ENCODE measurements at places on chromosomes 5 and 9.

DNA sequence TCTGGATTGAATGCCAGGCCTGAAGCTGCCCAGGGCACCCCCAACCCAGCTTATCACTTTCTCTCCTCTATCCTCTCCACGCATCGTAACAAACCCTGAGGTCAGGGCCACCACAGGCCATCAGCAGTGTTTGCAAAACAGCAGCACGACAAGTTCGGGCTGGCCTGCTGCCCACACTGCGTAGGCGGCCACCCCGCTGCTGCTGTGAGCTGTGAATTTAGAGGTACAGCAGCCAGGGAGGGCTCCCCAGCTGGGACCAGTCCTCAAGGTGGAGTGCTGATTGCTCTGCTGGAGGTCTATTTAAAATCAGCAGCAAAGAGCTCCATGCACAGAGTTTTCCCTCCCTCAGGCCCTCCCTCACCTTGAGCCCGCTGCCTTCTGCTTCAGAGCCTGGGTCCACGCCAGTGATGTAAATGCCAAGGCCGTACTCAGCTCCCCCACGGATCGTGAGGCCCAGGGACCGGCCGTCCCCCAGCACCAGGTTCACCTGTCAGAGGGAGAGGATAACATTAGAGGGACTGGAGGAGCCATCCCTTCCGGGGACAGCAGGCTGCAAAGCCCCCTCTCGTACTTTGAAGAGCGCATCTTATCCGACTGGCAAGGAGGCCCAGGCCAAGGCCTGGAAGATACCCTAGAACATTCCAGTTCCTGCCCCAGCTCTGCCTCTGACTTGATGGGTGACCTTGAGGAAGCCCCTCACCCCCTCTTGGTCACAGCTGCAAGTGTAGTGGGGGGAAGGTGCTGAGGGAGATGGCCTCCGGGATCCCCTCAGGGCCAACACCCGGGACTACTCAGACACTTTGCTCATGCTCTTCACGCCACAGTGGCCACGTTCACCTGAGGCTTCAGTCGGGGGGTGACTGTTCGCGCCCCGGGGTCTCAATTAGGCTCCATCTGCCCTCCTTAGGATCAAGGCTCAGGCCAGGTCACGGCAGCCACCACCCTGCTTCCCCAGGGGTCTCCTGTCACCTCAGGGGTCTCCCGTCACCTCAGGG, 39.1 kb downstream of the WHRN start:
- no peak for DNase-seq

GRCh38 chr9:89606049-89606623, 1.3 kb downstream of the GADD45G start:
- peak; percentile 29 for DNase-seq

- no peak for DNase-seq
Measured at GRCh38 chr9:76562511-76562911, 103.5 kb downstream of the GCNT1 start.

GRCh38 chr9:69168709-69169217, 5.3 kb upstream of the TJP2 start:
- DNase-seq: peak; percentile 16

GRCh38 chr9:112069318-112070169, 105.6 kb downstream of the SUSD1 start:
- no peak for DNase-seq

DNA sequence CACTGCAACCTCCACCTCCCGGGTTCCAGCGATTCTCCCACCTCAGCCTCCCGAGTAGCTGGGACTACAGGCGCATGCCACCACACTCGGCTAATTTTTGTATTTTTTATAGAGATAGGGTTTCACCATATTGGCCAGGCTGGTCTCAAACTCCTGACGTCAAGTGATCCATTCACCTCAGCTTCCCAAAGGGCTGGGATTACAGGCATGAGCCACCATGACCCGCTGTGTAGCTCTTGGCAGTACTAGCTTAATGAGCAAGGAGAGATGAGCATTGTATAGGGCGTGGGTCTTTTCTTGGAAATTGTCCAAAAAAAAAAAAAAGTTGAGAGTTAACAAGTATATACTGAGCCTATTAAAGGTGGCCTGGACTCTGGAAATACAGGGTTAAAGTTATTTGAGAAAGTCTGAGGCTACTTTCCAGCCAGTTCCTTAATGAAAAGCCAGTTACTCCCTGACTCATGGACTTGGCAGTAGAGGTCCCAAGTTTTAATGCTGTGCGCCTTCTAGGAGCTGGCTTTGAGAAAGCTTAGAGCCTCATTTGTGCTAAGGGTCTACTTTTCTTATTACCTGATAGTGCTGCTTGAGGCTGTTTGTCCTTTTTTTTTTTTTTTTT, 4.2 kb upstream of the FGF18 start:
- no peak for DNase-seq

DNA sequence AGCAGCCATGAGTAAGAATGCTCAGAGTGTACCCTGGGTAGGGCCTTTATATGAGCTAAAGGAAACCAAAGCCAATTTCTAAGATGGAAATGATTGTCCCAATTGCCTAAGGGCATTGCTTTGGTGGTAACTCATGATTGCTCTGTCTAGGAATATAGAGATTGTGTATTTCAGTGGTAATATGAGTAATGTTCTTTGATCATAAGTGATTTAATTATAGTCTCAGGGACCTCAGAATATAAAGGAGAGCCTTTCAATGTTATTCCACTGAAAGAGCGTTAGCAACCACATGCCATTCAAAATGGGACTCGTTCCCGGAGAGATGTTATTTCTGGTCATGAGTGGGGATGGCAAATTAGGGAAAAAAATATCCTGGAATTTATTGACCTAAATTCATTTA, 340.5 kb downstream of the ARHGEF28 start:
- DNase-seq: no peak

- no peak for DNase-seq
Measured at GRCh38 chr5:147935032-147935431, 28.7 kb upstream of the C5orf46 start.

- DNase-seq: no peak
Measured at GRCh38 chr9:136787690-136788400, 3.3 kb upstream of the TMEM141 start.

DNA sequence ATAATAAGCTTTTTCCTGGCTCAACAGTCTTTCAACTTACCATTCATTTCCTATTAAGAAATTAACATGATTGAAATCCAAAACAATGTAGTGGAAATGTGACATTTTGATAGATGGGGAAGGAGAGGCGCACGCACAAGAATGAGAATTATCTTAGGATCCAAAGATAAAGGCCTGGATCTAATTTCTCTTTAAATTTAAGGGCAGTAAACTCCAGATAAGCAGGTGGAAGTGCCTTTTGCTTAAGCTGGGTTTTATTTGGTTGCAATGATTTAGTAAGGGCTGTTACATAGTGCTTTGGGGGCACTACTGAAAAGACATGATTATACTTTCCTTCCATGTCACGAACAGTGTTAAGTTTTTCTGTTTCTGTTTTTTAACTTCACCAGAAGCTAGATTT, 17.3 kb downstream of the EQTN start:
- no peak for DNase-seq

GRCh38 chr5:54311176-54311677, 854 bp upstream of the ARL15 start:
- no peak for DNase-seq

DNA sequence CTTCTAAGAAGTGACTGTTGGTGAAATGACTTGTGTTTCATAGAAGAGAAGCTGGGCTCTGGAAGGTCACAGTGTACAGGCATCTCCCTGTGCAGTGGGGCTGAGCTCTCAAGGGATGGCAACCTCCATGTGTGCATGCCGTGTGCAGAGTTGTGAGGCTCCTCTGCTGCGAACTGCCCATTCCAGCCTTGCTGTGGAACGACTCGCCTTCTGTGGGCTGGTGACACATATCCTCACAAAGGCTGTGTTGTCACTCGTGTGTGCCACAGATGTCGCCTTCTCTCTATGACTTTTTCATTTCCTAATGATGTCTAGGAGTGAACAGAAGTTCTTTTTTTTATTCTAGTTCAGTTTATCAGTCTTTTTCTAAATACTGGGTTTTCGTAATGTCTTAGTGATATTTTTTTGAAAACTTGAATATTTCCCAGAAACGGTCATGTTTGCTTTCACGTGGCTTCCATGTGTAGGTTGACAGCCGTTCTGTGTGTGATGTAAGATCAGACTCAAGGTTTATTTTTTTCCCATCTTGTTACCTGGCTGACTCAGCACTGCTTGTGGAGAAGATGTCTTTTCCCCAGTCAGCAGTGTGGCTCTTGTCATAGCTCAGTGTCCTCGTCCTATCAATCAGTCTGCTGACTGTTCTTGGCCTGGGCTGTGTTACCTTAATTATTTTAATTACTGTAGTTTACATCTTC, 57.3 kb upstream of the CACNA1B start:
- no peak for DNase-seq

DNA sequence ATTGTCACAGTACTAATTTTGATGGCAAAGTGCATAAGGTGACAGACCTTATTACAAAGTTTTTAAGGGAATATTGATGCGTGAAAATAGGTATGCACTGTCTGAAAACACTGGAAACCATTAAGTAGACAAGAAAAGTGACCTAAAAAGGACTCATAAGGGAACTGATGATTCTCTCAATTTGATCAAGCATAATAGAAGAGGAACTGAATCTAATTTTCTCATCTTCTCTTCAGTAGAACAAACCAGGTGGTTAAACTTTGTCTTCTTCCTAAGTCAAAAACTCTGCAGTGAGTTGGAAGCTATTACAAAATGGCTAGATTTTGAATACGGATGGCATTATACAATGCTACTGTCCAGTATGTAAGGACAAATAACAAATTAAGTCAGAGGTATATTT, 53.4 kb downstream of the RNF145 start:
- DNase-seq: no peak

- no peak for DNase-seq
Measured at GRCh38 chr9:94805051-94805489, 78.6 kb downstream of the AOPEP start.

- DNase-seq: no peak
Measured at GRCh38 chr9:27534658-27535209, 5.1 kb upstream of the MOB3B start.

DNA sequence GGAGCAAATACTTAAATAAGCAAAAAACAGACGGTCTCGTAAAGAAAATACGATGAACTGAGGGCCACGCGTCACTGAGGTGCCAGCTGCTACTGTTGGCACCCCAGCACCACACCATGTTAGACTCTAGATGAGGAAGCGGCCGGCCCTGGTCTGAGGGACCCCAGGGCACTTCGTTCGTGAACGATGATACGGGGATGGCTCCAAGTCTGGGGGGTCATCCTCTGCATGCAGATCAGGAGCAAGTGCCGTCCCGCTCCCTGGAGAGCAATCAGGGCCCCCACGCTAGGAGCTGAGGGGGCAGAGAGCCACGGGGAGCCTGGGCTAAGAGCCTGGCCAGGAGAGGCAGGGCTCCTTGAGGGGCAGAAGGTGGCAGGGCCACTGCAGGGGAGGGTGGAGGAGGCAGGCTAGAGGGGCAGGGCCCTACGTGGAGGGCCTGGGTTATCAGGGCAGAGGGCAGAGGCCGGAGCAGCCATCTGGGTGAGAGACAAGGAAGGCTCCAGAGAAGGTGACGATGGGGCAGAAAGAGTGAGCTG, 24.1 kb downstream of the SARDH start:
- no peak for DNase-seq

- DNase-seq: no peak
Measured at GRCh38 chr5:149930043-149930748, 14.4 kb downstream of the PDE6A start.

GRCh38 chr9:120712539-120713031, 1.7 kb downstream of the MEGF9 start:
- DNase-seq: no peak

GRCh38 chr5:138925090-138925635, 50.0 kb upstream of the LRRTM2 start:
- no peak for DNase-seq

DNA sequence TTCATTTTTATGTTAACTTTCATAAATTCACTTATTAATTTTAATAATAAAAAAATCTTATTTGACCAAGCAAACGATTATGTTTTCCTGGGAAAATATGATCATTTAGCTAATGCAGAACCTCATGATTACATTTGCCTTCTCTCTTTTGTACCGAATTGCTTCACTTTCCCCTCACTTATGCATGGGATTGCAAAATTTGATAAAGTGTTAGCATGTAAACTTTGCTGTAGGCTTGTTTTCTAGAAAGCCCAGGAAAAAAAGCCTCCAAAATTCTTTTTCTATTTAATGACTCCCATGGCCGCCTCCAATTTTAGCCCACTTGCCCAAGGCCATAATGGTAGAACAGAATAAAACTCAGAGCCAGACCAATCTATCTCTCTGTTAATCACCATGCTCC, 82.8 kb upstream of the FBXL7 start:
- no peak for DNase-seq

GRCh38 chr9:68749579-68750159, 44.6 kb downstream of the PIP5K1B start:
- no peak for DNase-seq

DNA sequence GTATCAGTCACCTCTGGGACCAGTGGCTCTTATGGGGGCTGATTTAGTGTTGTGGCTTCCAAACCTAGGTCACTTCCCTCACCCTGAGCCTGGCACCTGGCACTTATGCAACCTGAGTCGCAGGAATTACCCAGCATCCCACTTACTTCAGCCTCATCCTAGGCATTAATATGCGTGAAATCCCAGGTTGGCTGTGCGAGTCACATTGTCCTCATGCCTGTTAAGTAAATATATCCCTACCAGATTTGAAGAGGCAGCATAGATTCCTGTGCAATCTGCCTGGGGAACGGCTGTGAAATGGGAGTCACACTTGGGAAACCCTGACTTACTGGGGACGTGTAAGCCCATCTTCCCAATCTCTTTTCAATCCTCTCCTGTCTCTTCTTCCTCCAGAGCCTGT, 42.7 kb upstream of the AKNA start:
- DNase-seq: no peak

- no peak for DNase-seq
Measured at GRCh38 chr5:148619484-148619883, 34.8 kb downstream of the HTR4 start.

- DNase-seq: no peak
Measured at GRCh38 chr9:14687042-14687719, 6.1 kb downstream of the ZDHHC21 start.

GRCh38 chr9:134374301-134375010, 48.2 kb downstream of the RXRA start:
- DNase-seq: no peak

DNA sequence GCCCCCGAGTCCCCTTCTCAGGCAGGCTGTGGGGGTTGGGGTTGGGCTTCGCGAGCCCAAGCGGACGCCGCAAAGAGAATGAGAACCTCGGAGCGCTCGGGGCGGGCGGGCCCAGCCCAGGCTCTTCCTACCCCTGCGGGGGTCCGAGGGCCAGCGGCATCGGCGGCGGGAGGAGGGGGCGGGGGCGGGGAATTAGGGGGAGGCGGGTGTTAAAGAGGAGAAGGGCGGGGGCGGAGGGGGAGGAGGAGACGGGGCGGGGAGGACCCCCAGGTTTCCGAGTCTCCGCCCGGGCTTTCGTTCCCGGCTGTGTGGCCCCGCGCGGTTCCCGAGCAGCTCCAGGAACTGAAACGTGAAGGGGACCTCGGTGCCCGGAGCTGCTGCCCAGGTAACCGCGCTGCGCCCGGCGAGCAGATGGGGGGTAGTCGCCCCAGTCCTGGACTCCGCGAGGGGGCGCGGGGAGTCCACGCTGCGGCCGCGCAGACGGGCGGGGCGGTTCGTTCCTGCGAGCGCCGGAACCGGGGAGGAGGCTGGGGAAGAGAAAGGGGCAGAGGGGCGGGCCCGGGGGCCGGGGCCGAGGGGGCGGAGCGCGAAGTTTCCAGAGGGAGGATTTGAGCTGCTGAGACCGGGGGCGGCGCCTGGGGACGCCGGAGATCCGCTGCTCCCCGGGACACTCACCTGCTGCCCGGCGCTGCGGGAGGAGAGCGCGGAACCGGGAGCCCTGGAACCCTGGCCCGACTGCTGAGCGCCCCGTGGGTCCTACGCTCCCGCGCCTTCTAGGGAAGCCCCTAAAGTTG, 38.4 kb upstream of the PLEKHG4B start:
- no peak for DNase-seq

Measured in stimulated activated CD4-positive, alpha-beta T cell treated with anti-CD3 and anti-CD28 coated beads, TNF-alpha, amount 100 ng/mL, for 4 hours (primary cell).